Sciatic nerve (tissue), 2 donors: ENCODE measurements at places on chromosomes 12 and 14. TPM values are rescaled to one million over a fixed set of nuclear protein-coding genes. Genes with fewer than 3 reads are reported as not detected.

METAP2 gene
- total RNA-seq = 65.8 TPM

OTOGL gene
- total RNA-seq = 0.22 TPM

GRCh38 chr12:106154751-106155273, 16.1 kb upstream of the NUAK1 start:
- DNase-seq = no peak

DNA sequence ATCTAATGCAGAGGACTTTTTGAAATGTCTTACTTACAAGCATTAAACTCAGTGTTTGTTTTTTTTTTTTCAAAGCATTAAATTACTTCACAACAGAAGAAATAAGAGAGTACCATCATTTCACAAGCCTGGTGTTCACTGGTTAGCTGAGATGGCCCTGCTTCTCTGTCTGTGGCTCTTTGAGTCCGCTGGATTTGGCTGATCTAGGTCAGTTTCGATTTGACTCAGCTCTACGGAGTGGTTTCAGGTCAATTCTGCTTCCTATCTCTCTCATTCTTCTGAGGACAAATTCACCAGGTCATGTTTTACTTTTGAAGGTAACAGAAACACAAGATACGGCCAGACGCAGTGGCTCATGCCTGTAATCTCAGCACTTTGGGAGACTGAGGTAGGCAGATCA, 1066.1 kb downstream of the FLRT2 start:
- DNase-seq = no peak

GRCh38 chr14:91482263-91483013, 27.7 kb downstream of the PPP4R3A start:
- no peak for DNase-seq
